ENCODE measurements at places on chromosomes 4 and X. TPM values are rescaled to one million over a fixed set of nuclear protein-coding genes. Genes with fewer than 3 reads are reported as not detected.
A peak's percentile ranks its signal among the peaks of the same experiment; 100 is the strongest.

DNA sequence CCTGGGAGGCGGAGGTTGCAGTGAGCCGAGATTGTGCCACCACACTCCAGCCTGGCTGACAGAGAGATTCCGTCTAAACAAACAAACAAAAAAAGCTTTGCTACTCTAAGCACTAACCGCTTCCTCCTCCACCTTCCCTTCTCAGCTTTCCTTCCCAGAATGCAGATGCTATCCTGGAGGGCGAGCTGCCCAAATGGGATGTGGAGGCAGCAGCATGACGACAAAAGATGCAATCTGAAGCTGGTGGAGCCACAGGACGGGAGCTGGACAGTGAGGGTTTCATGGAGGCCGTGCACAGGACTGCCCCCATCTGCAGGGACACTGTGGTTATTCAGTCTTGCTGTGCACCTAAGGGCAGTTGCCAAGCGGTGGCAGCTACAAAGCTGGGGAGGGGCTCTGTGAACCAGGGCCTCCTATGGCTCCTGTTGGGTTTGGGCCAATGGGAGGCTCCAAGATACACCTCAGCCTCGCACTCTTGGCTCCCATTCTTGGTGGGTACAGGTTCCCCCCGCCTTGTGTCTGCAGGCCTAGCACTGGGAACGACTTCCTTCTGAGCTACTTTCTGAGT, 47.4 kb downstream of the WDR1 start:
- DNase-seq = no peak

DNA sequence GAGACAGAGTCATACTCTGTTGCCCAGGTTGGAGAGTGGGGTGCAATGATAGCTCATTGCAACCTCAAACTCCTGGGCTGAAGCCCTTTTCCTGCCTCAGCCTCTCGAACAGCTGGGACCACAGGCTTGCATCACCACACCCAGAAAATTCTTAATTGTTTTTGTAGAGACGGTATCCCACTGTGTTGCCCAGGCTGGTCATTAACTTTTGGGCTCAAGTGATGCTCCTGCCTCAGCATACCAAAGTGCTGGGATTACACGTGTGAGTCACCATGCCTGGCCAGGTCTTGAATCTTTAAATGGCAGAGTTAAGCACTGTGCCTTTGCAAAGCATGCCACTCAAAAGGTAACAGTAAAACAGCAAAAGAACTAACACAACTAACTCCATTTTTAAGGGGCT, 28.6 kb upstream of the BBS12 start:
- DNase-seq = no peak

DNA sequence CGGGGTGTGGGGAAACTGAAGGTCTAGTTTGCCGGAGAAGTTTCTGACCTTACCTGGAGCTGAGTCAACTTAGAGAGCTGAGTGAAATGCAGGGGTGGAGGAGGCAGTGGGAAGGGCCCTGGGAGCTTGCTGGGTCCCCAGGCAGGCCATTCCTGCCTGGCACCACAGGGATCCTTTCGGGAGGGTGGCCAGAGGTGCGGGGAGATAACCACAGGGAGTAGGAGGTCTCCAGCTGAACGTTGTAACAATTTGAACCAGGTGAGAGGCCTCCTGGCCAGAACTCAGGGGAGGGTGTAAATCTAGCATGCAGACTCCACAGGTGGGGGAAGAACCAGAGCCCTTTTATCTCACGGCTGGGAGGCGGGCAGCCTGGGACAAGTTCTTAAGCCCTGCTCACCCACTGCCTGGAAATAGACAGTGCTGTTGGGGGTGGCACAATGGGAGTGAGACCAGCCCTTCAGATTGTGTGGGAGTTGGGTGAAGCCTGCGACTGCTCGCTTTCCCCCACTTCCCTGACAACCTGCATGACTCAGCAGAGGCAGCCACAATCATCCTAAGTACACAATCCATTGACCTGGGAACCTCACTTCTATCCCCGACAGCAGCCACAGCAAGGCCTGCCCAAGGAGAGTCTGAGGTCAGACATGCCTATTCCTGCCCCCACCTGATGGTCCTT, 247.4 kb downstream of the ADGRA3 start:
- no peak for DNase-seq

DNA sequence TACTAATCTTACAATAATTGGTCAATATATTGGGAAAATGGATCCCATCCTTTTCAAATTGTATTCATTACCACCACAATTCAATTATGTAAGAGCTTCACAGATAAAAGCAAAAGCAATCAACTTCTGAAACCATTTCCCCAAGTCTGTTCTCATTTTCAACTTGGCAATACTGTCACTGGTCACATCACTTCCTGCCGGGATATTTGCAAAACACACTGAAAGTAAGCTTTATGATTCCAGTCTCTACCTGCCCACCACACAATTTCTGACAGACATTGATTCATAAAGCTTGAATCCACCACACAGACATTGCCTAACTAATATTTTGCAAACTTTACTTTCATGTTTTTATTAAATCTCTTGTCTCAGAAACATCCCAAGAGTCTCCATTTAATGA, 53.6 kb downstream of the LIN54 start:
- DNase-seq = no peak

GRCh38 chr4:150862829-150863228, 152.3 kb downstream of the LRBA start:
- DNase-seq = no peak

GRCh38 chr4:108830509-108831244, 67.8 kb upstream of the ETNPPL start:
- DNase-seq = peak; percentile 79

- DNase-seq = no peak
Observed at GRCh38 chr4:89108091-89108490, 3.2 kb upstream of the TIGD2 start.

GRCh38 chr4:120761070-120761469, 161.5 kb downstream of the PRDM5 start:
- DNase-seq = no peak

GRCh38 chr4:139295942-139296299, 5.4 kb upstream of the NAA15 start:
- no peak for DNase-seq

- DNase-seq = no peak
Observed at GRCh38 chrX:17732138-17732783, 5.0 kb upstream of the SCML1 start.

- DNase-seq = peak; percentile 36
Observed at GRCh38 chr4:101961144-101961543, 170.6 kb downstream of the BANK1 start.

GRCh38 chrX:103197721-103198306, 17.1 kb upstream of the BEX4 start:
- no peak for DNase-seq

- no peak for DNase-seq
Observed at GRCh38 chrX:69146739-69147138, 18.5 kb downstream of the PJA1 start.

DNA sequence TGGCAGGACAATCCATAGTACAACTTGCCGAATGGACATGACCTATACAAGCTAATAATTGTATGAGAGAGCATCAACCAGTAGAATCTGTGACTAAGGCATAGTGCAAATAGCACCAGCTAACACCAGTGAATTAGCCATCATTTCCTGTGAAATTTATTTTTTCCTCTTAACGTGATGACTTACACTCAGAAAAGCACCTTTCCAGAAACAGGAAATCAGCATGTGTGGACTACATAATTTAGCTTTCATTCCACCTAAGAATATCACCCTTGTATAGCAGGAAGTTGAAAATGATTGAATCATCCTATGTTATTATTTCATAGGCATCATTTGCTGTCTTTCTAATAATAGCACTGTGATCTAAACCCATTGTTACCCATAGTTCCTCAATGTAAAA, 1393.4 kb upstream of the PCDH7 start:
- no peak for DNase-seq

DNA sequence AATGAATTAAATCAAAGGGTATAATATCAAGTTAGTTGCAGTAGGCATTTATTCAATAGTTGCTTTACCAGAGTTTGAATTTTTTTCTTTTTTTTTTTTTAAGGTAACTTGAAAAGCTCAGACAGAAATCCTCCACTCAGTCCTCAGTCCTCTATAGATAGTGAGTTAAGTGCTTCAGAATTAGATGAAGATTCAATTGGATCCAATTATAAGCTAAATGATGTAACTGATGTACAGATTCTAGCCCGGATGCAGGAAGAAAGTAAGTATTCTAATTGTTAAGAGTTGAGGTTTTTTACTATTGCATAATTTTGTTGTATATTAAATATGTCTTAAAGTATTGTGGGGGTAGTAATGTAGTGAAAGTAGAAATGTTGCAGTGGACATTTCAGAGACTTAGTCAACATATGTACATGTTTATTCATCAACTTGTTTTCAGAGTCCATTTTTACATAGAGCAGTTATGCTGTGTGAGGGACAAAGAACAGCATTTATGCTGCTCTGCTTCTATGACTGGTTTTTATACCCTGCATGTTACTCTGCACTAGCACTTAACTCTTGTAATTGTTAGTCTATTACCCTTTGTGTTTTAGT, 38.4 kb downstream of the SLAIN2 start:
- no peak for DNase-seq

GRCh38 chr4:113700602-113701150, 60.9 kb downstream of the CAMK2D start:
- no peak for DNase-seq

DNA sequence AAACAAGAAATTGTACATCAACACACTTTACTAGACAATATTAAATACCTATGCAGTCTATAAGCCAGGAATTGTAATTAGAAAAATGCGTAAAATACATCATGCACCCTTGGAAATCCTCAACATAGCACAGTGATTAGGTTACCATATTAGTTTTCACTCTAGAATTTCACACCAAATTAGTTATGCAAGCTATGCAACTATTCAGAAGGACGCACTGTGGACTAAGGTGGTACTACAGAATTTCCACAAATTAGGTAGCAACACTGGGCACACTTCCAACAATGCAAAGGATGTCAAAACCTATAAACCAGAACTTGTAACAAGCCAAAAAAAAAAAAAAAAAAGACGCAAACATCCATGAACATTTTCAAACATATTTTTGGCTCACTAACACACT, 71.1 kb upstream of the ZCCHC13 start:
- DNase-seq = no peak

DNA sequence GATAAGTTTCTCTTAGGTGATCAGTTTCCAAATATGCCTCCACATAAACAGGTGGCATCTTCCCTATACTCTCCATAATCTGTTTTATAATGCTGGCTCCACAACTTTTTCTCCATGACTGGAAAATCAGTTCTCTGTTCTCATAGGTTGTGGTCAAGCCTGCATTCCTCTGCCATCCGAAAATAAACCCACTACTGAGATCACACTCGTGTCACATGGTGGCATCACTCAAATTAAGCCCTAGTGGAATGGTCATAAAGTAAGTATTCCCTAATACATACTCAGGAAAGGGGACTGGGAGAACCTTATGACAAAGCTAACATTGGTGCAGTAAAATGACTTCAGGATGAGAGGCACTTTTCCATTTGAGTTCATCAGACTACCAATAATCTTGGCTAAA, 37.6 kb downstream of the MAGED4B start:
- DNase-seq = no peak

DNA sequence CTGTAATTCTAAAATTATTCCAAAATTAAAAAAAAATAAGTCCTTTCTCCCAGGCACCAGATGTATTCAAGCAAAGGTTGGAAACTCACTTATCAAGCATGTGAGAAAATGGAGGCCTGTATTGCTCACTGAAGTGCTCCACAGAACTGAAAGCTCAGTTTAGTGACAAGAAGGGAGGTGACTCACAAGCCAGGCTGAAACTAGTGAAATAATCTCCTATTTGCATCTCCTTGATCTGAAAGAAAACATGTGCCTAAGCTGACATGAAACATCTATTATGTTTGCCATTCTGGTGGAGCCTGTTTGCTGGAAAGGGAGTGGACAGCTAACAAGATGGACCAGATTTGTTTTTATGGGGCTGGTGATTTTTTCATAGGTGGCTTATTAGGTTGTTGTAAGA, 54.0 kb upstream of the AMELX start:
- DNase-seq = no peak

GRCh38 chrX:4881277-4881676, 1167.8 kb upstream of the PRKX start:
- DNase-seq = no peak

GRCh38 chr4:114005569-114006442, 26.4 kb upstream of the ARSJ start:
- DNase-seq = no peak

DNA sequence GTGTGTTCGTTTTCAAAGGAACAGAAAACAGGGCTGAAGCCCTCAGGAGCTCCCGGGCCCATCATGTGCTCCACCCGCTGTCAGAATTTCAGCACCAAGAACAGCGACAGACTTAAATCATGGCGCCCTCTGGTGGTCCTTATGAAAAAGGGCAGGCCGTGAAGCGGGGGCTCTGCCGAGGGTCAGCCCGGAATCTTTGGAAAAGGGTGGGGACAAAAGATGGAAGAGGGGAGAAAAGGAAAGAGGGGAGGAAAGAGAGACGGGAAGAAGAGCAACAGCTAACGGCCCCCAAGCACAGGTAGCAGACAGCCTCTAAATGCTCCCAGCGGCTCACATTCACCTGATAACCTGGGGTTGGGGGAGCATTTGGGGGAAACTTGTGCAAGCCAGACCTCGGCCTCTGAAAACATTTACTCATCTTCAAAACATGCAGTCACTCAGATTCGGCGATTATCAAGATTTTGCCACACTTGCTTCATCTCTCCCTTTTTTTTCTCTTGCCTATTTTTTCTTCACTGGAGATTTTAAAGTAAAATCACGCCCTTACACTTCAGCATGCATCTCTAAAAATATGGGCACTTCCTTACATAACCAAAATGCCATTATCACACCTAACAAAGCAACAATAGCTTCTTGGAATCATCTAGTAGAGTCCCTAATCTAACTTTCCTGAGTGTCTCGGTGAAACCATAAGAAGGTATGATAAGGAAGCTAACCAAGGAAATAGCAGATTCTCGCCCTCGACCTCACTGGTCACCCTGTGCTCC, 28.1 kb upstream of the MAN2B2 start:
- DNase-seq = no peak

DNA sequence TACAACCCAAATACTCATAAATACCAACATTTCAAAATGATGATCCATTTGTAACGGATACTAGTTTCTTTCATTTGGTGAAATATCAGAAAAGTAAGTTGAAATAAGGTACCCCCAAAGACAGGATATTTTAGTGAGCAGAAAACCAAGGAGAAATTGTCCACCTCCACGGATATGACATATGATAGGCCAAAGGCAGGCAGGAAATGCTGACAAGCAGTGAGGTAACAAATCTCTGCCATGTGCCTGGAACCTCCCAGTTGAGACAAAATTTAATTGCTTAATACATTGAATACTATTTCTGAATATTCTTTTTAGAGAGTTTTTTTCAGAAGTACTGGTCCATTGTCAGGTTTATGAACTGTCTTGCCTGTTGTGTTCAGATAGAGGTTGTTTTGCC, 118.8 kb downstream of the GATB start:
- DNase-seq = no peak

The PARM1 gene
- total RNA-seq = 64.1 TPM

The ESX1 gene
- not detected for total RNA-seq

The AFP gene
- not detected for total RNA-seq

The SLIT2 gene
- total RNA-seq = 91.8 TPM

The UGT2B17 gene
- 0.18 TPM for total RNA-seq

The MBNL3 gene
- total RNA-seq = 24.3 TPM

The PAK3 gene
- total RNA-seq = 1.4 TPM

The GPR119 gene
- total RNA-seq = not detected

The CLDN22 gene
- total RNA-seq = not detected

The PCDH10 gene
- total RNA-seq = 0.71 TPM

The NUDT10 gene
- not detected for total RNA-seq

The MORC4 gene
- total RNA-seq = 10.8 TPM
